ENCODE measurements at places on chromosomes 12 and 14. TPM values are rescaled to one million over a fixed set of nuclear protein-coding genes. Genes with fewer than 3 reads are reported as not detected.

KRT85 gene
- total RNA-seq = under 0.01 TPM

HOXC9 gene
- total RNA-seq = not detected

LYSET gene
- total RNA-seq = 14.0 TPM

LMNTD1 gene
- not detected for total RNA-seq

HPD gene
- total RNA-seq = not detected

CELA1 gene
- not detected for total RNA-seq

PRPF40B gene
- 4.1 TPM for total RNA-seq

PZP gene
- total RNA-seq = 0.40 TPM

SYNE3 gene
- 11.5 TPM for total RNA-seq

SALL2 gene
- total RNA-seq = 0.79 TPM

NUP37 gene
- total RNA-seq = 54.8 TPM

ERG28 gene
- total RNA-seq = 5.9 TPM

RTN1 gene
- 0.78 TPM for total RNA-seq

RD3L gene
- total RNA-seq = not detected

CISTR gene
- not detected for total RNA-seq

IL31 gene
- not detected for total RNA-seq

FAM90A1 gene
- total RNA-seq = 0.11 TPM

MYF6 gene
- not detected for total RNA-seq

C12orf60 gene
- total RNA-seq = 0.79 TPM

CCNB1IP1 gene
- total RNA-seq = 26.7 TPM

RFLNA gene
- 70.8 TPM for total RNA-seq

RAD9B gene
- total RNA-seq = 0.25 TPM

MON2 gene
- total RNA-seq = 23.7 TPM

GPR132 gene
- not detected for total RNA-seq

OTUB2 gene
- total RNA-seq = 0.53 TPM

GLIPR1L2 gene
- 0.14 TPM for total RNA-seq

NRXN3 gene
- total RNA-seq = 0.04 TPM

ANO4 gene
- total RNA-seq = 0.13 TPM

RNASE3 gene
- total RNA-seq = not detected
